Fibroblast of mammary gland (primary cell): ENCODE measurements at places on chromosomes 7 and 10.

GRCh38 chr7:151426441-151426903 lies 13.5 kb downstream of the CRYGN start:
- DNase-seq: peak; percentile 98

GRCh38 chr7:4033996-4034395 lies 648.1 kb upstream of the FOXK1 start:
- no peak for DNase-seq

GRCh38 chr7:48964074-48964473 lies 39.7 kb downstream of the CDC14C start:
- peak; percentile 66 for DNase-seq

DNA sequence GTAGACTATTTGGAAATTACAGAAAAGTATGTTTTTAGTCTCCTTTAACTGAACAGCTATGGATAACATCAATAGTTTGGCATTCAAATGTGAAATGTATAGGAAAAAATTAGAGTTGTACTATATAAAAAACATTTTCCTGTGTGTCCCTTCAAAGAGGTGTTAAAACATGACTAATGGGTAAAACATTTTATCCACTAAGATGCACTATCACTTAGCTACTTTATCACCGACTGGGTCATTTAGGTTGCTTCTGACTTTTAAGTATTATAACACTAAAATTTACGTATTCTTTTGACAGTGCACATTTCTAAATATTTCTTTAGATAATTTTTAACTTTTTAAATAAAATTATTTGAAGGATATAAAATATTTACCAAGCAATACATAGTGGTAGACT lies 77.6 kb downstream of the UBE2H start:
- DNase-seq: no peak

GRCh38 chr10:93309062-93309461 lies 173.1 kb downstream of the MYOF start:
- DNase-seq: peak; percentile 70

DNA sequence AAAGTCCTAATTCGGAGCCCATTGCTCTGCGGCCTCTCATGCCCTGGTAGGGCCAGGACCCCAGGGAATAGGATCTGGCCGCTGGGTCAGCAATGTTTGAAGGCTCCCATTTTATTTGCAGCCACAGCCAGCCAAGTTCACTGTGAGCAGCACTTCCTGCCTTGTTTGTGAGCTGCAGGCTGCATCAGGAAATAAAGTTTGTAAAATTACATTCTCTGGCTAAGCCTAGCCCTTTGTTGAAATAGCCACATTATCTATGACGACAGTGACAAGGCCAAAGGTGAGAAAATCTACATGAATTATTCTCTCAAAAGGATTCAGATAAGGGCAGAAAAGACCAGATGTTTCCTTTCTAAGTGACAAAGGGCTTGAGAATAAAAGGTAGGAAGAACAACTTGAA lies 23.7 kb upstream of the ITGB1 start:
- DNase-seq: peak; percentile 71

DNA sequence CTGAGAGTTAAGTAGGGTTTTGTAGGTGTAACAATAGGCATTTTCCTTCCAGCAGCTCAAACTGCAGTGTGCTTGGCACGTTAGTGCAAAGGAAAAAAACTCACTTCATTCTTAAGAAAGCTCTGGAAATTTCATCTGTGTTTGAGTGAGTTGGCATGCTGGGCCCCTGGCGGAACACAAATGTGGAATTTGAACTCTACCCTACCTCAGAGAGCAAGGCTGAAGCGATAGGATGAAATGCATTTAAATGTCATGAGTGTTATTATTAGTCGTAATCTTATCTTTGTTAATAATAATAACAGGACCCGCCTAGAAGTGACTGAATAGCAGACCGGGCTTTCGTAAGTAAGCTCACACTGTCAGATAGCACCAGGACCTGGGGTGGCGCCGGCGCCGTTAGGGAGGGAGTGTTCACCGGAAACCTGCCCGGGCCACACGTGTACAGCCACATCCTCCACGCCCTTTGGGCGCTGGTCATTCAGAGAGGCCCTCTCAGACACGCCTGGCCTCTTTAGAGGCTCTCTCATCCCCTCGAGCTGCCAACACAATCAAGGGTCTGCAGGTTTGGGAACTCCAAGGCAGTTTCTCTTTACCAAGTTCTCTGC lies 63.5 kb downstream of the GRK5 start:
- DNase-seq: no peak

DNA sequence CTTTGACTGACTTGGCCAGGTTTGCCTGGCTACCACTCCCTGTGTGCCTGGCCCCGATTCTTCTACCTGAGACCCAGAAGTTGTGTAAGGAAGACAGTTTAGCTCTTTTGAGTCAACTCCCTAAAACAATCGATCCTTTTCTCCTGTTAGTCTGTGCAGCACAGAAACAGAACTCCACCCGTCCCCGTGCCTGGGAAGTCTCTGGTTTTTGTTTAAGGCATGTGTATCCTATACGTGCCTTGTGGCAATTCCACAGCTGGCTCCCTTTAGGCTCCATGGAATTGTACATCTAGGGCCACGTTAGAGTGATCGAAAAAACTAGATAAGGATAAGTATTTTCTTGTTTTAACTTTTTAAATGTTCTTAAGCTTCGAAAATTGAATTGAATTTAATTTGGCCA lies 131.6 kb downstream of the BICC1 start:
- DNase-seq: no peak

DNA sequence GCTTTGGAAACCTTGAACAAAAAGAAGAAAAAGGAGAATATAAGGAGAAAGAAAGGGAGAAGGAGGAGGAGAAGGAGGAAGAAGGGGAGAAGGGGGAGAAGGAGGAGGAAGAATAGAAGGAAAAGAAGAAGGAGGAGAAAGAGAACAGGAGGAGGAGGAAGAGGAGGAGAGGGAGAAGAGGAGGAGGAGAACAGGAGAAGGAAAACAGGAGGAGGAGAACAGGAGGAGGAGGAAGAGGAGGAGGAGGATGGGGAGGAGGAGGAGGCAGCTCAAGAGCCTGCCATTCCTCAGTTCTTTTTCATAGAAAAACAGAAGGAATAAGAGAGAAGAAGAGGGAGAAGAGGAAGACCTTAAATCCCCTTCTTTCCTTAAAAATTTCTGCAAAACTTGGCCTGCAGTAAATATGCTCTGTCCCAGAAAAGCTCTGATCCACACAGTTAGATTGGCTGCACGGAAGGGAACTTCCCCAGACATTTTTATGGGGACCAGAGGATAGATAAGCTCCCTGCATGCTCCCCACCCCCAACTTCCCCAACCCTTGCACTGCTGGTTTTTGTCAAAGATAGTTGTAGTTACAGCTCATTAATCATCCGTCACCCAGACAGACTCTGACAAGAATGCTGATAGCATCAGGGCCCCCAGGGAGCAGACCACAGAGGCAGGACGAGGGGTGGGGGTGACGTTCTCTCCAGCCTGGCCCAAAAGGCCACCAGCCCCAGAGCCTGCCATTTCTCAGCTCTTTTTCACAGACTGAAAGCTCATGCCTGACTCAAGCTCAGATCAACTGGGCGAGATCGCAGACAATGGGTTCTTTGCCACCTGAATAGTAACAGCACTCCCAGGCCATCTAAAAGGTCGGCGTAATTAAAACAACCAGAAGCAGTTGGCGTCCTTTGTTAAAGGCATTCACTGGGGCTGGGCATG lies 34.5 kb upstream of the LYZL1 start:
- DNase-seq: no peak

DNA sequence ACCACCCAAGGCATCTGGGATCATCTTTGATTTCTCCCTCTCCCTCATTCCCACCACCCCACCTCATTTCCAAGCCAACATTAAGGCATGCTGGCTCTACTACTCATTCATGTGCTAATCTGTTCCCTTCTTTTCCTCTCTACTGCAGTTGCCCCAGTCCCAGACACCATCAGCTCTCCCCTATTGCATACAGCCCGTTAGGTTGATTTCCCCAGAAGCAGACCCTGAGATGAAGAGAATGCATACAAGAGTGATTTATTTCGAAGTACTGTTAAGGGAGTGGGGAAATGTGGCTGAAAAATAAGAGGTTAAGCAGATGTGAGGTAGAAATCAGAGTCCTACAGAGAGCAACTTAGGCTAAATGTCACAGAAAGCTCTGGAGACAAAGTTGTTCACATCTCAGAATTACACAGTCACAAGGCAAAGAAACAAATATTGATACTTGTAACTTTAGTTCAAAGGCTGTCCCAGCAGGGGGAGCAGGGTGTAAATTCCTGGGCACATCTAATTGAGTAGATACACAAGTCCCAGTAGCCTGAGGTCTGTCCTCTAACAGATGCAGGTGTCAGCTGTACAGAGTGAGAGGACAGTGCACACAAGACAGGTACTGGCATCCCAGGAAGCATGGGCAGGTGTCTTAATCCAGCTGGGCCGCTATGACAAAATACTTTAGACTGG lies 20.9 kb downstream of the AKR1D1 start:
- peak; percentile 7 for DNase-seq

DNA sequence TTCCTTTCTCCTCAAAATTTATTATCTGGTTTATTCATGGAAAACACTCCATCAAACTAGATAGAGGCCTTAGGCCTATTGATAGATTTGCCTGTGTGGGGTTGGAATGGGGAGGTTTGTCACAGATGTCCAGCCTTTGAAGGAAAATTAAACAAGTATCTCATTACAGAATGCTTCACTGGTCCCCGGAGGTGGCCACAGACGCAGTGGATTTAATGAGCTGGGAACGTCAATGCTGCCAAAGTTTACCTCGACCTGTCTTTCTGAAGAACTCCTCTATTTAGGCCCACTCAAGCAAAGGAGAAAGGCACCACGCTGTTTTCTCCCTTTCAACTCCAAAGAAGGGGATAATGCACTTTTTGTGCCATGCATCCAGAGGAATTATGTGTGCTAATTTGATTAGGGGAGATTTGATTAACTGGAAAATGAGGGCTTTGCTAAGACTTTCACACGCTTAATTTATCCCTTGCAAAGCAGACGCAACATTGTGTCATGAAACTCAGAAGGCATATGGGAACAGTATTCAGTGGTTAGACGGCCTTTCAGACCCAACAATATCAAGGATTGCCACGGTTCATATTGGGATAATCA lies 558.8 kb upstream of the GALNT17 start:
- DNase-seq: no peak

- no peak for DNase-seq
These were observed 1.2 kb downstream of the ZNF33B start for GRCh38 chr10:42637142-42637541.

DNA sequence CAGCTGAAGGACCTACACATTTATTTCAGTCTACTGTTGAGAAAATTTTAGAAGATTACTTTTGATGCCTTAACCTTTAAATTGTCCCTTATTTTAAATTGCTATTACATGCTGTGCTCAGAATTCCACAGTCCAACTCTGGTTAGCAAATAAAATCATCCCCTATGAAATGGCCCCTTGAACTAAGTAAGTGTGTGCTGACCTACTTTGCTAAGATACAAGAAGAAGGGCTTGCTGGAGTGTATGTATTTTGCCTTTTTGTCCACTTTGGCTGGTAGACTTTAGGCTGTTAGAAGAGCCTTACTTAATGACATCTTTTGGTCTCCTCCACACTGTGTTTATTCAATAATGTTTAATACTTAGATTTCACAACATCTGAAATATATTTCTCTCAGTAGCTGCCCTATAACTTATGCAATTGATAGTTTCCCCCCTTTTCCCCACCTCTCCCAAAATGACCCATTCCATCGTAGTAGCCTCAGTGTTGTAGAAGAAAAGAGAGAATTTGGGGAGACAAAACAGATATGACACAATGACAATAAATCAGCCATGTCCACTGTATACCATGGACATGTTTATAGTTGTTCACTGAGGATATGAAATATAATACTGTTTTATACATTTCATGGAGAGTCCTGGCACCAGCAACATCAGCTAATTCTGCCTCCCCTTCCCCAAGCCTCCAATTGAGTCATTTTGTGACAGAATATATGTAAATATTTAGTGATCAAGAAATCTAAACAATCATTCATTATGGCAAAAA lies 107.8 kb upstream of the ASAH2 start:
- DNase-seq: no peak

GRCh38 chr10:86599729-86600128 lies 54.6 kb upstream of the OPN4 start:
- DNase-seq: no peak

- peak; percentile 5 for DNase-seq
These were observed 253.5 kb downstream of the ABCA13 start for GRCh38 chr7:48424731-48425130.

DNA sequence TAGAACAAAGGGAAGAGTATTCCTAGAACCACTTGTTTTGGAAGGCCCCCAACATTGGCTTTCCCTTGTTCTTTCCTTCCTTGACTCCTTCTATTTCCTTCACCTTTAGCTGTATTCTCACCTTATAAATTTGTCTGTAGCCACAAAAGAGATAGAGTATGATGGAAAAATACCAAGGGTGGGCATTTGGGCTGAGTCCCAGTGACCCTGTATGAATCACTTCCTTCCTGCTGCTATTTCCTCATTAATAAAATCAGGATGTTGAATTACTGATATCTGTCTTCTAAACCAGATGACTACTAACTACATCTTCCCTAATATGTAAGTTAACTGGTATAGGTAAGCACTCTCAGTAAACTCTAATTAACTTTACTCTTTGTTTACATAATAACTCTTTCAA lies 55.1 kb downstream of the IFIT5 start:
- no peak for DNase-seq

DNA sequence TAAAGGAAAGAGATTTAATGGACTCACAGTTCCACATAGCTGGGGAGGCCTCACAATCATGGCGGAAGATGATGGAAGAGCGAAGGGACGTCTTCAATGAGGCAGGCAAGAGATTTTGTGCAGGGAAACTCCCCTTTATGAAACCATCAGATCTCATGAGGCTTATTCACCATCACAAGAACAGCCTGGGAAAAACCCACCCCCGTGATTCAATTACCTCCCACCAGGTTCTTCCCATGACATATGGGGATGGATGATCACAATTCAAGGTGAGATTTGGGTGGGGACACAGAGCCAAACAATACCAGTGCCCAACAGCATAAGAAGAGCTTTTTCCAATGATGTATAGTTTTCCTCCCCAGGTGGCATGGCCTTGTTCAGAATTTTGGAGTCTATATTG lies 11.2 kb upstream of the C7orf33 start:
- no peak for DNase-seq

GRCh38 chr7:95199779-95200558 lies 124.4 kb downstream of the PON1 start:
- DNase-seq: peak; percentile 71

GRCh38 chr10:77556990-77557601 lies 80.5 kb downstream of the KCNMA1 start:
- DNase-seq: no peak

GRCh38 chr10:28796606-28797512 lies 119.5 kb downstream of the BAMBI start:
- DNase-seq: peak; percentile 72

- peak; percentile 15 for DNase-seq
These were observed 20.2 kb downstream of the MCU start for GRCh38 chr10:72712136-72712535.

GRCh38 chr10:34826857-34827766 lies 12.0 kb upstream of the PARD3 start:
- no peak for DNase-seq

GRCh38 chr10:124717911-124718741 lies 26.1 kb downstream of the FAM53B start:
- no peak for DNase-seq

DNA sequence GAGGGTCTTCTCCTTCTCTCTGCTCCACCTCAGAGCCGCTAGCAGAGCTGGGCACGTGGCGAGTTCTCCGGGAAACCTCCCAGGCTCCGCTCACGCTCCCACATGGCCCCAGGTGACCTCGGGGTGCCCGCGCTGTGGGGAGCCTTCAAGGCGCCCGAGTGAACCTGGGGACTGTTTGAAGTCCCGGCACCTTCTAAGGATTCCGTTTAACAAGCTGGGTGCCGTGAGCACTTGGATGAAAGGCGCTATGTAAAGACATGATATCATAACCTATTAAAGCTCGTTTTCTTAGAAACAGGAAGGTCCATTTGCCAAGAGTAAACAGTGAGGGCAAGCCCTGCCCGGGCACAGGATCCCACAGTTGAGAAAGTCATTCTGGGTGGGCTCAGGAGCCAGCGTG lies 15.8 kb upstream of the MYL10 start:
- no peak for DNase-seq
